ENCODE measurements at places on chromosomes 6 and 20.

DNA sequence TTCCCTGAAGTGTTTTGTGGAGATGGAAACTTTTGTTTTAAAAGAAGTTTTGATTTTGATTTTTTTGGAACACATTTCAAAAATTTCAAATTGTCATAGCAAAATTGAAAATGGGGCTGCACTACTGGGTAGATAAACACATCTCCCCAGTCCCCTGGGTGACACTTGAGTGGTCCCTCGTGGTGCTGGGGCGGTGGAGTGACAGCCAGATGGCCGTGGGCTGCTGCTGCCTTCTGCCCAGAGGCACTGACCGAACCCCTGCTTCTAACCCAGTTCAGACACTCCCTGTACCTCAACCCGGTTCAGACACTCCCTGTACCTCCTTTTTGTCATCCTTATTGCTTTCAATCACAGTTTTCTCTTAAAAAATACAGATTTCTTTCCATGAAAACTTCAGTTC, 69.9 kb upstream of the SYNJ2 start:
- no peak for DNase-seq

DNA sequence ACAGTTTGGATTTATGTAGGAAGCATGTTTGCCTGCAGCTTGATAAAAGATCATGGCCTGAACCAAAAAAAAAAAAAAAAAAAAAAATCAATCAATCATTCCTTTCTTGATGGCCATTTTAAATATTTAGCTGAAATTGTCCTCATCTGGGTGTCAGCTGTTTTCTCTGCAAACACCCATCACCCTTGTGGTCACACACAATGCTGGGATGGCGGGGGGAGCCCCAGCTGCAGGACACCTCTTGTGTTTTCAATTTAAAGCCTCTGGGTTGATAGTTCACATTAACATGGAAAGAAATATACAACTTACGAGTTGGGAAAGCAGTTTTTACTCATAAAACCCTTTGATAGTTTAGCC, 160.4 kb downstream of the ZFP64 start:
- DNase-seq = no peak

GRCh38 chr6:166635013-166635970, 8.2 kb upstream of the RPS6KA2 start:
- no peak for DNase-seq

DNA sequence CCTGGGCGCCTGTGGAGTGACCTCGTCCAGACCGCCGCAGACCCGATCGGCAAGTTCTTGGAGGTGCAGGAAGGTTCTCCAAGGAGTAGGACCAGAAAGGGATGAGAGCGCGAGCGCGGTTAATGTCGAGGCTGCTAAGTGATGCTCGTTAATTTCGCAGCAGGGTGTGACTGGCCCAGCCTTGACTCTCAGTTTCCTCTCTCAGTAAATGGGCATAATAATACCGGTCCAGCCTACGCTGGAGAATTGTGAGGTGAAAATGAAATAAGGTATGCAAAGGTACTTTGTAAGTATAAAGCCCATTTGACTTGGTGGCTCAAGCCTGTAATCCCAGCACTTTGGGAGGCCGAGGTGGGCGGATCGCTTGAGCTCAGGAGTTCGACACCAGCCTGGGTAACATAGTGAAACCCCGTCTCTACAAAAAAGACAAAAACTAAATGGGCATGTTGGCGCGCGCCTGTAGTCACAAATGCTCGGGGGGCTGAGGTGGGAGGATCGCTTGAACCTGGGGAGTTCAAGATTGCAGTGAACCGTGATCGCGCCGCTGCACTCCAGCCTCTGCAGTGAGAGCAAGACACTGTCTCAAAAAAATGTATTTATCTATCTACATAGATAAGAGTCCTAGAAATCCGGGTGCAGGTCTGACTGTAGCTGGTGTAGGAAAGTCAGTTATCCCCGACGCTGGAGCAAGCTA, 634 bp upstream of the BTBD9 start:
- DNase-seq = no peak

DNA sequence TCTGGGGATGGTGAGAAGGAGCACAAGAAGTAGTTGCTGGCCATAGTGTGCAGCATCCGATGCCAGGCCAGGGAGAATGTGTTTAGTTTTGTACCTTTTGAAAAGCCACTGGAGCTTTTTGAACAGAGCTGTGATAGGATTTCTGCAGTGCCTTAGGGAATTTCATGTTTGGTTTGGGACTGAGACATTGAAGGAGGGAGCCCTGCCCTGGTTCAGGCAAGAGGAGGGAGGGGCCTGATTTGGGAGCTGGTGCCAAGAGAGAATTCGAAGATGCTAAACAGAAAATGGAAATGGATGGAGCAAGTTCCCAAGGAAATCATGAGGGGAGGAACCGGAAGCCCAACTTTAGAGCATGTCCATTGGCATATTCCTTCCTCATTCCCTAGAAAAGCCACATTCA, 80.7 kb downstream of the KIZ start:
- no peak for DNase-seq

- no peak for DNase-seq
Measured at GRCh38 chr6:36897609-36898008, 11.9 kb downstream of the C6orf89 start.

GRCh38 chr6:163189609-163190008, 224.9 kb upstream of the QKI start:
- no peak for DNase-seq

DNA sequence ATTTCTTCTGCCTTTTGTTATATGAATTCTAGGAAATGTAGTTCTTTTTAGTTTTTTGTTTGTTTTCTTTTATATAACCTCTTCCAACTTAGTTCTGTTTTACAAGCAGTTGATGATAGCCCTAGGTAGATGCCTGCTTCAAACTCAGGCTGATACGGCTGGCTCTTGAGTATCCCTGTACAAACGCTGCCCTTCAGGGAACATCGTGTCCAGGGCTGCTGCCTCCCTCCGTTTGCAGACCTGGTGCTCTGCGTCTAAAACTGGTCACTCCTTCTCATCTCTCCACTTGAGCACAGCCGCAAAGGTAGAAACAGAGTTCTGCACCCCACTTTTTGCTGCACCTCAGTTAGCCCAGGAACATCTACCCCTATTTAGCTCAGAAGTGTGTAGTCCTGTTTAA, 310.1 kb downstream of the PRL start:
- no peak for DNase-seq

DNA sequence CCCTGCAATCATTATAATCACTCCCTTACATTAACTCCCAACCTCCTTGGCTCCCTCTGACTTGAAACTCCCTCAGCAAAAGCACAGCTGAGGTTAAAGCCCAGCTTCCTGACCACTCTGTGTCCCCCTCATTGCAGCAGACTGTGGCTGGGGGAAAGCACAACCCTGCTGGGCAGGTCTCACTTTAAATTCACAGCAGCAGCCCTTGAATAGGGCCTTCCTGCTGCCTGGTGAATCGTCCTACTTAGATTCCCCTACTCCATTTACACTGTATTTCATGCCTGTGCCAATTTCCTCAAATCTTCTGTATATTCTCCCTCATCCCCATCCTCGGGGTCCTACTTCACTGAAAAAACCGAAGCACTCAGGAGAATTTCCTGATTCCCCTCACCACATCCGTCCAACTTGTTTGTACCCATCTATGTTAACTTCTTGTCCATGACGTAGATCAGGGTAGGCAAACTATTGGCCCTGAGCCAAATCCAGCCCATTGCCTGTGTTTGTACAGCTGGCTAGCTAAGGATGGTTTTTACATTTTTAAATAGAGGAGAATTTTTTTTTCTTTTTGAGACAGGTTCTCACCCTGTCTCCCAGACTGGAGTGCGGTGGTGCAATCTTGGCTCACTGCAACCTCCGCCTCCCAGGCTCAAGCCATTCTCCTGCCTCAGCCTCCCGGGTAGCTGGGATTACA, 31.5 kb upstream of the GCM1 start:
- peak; percentile 47 for DNase-seq

DNA sequence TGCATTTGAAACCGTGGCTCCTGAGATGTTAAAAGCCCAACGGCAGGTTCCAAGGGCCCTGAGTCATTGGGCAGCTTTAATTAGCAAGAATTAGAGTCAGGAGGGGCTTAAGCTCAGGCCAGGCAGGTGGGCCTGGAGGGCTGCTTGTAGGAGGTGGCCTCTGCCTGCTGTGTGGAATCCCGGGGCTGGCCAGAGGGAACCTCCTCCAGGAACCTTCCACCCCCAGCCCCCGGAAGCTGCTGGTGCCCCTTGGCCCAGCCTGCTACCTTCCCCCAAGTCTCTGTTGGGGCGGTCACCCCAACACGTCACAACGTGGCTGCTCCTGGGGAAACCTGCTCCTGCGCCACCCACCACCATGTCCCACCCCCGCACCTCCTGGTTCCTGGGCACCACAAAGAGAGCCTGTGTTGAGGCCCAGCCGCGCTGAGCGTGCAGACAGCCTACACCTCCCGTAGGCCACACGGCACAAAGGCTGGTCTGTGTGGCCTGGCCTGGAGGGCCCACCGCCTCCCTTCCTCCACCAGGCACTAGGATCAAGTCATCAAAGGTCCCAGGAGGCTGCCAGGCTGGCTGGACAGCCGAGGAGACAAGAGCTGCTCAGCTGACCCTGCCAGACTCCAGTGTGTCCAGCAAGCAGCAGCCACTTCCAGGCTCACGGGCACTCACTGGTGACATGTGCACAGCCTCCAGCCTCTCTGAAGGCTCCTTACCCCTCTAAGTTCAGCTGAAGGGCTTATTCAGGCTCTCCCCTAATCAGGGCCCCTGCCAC, 86.3 kb downstream of the SNX5 start:
- DNase-seq = no peak

DNA sequence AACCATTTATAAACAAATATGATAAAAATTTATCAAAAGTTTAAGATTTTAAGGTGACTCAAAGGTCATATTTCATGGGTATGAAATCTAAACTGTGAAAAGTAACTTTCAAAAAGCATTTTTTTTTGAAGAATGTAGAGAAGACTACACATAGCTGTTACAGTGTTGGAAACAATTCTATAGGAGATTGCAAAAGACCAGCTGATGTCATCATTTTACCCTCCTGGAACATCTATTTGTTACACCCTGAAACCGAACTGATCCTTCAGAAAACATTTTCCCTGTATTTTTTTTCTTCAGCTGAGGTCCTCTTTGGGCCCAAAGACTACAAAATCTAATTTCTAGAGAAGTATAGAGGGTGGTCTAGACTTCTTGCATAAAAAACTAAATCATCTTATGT, 297.5 kb upstream of the FERMT1 start:
- no peak for DNase-seq

- no peak for DNase-seq
Measured at GRCh38 chr20:2238601-2239000, 57.2 kb upstream of the TGM3 start.
